Thoracic aorta (tissue), 2 donors: ENCODE measurements at places on chromosomes 6 and 20. TPM values are rescaled to one million over a fixed set of nuclear protein-coding genes. Genes with fewer than 3 reads are reported as not detected.

GRCh38 chr20:50092436-50092835, 20.5 kb downstream of the UBE2V1 start:
- no peak for DNase-seq

Gene LAMA4
- 34.9 TPM for total RNA-seq

DNA sequence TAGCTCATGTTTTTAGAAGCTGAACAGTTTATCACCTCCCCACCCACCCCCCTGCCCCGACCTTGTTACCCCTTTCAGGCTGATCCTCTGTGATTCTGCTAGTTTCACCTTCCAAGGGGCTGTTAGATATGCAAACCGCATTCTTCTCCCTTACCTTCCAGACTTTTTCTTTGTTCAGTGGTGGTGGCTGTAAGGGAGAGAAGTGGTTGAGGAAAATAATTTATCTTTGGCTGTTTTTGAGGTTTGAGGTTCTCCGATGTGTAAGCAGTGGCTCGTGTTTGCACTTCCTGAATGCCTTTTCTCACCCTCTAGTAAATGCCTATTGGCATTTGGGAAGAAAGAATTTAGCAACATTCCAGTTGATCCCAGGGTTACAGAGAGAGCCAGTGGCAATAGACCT, 69.4 kb upstream of the KCNG1 start:
- DNase-seq: no peak

DNA sequence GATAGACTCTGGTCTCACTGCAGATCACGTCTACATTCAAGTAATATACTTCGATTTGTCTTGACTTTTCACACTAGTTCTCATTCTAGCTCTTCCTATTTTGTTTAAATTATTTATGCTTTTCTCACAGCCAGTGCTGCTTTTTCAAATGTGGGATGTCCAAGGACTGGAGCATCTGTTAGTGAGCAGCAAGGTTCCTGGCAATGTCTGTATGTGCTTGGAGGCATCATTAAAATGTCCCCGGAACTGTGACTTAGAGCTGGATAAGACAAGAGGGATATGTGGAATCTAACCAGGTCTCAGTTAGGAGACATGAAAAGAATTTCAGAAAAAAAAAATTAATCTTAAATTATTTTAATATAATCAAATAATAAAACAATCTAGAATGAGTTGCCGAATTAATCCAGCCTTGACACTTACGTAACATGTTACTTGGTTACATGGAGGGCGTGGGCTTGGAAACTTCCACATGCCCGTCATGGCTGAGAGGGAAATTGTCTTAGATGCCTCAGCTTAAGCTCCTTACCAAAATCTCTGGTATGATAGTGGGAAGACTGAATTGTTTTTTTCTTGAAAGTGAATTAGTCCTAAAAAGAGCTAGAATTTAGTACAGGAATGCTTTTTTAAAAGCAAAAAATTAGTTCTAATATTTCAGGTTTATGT, 21.4 kb upstream of the CARMIL1 start:
- DNase-seq: no peak

- no peak for DNase-seq
Measured at GRCh38 chr6:5302995-5303622, 41.8 kb downstream of the FARS2 start.

DNA sequence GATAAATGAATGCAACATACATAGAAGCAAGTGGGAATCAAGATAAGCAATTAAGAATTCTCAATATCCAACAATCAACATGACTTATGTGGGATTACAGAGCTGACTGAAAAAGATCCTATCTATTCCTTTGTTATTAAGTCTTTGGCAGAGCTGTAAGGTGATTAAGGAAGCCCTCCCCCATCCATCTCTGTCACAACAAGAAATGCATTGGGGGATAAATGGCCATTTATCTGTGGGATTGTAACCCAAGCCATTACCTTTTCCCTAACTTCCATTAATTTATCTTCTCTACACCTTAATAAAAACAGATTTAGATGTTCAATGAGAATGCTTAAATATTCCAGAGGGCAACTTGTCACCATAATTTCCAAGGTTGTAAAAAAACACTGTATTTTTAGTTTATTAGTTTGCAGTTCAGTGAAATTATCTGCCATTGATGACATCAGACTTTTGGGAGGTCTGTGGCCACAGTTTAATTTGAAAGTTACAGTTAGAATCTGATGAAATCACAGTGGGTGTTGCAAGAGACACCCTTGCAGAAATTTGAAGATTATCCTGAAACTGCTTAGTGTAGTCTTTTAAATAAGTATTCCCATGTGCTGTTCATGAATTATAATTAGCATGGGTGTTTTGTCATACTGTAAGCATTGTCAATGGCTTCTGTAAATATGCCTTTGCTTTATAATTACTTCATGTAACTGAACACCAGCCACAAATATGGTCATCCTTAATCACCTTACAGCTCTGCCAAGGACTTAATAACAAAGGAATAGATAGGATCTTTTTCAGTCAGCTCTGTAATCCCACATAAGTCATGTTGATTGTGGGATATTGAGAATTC, 49.4 kb upstream of the FYN start:
- DNase-seq: no peak
